Activated CD8-positive, alpha-beta memory T cell treated with anti-CD3 and anti-CD28 coated beads for 1 hour (primary cell): ENCODE measurements at places on chromosomes 6 and 20.

DNA sequence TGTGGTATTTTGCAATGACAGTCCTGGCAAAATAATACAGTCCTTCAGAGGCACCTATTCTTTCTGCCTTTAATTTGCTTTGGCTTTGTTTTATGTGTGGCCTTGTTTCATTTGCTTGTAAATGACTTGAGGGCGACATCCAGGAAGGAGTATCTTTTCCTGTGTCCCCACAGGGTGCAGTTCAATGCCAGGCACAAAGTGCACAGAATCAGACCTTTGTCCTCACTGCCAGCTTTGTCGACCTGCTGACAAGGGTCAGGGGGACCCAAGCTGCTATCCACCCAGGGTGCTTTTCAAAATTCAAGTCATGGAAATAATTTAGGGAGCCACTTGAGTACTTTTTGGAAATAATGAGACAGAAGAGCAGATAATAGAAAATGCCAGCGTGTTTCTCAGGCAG, 37.0 kb upstream of the CDKN1A start:
- no peak for DNase-seq

- DNase-seq = no peak
Observed at GRCh38 chr20:689947-690346, 14.3 kb upstream of the SCRT2 start.

DNA sequence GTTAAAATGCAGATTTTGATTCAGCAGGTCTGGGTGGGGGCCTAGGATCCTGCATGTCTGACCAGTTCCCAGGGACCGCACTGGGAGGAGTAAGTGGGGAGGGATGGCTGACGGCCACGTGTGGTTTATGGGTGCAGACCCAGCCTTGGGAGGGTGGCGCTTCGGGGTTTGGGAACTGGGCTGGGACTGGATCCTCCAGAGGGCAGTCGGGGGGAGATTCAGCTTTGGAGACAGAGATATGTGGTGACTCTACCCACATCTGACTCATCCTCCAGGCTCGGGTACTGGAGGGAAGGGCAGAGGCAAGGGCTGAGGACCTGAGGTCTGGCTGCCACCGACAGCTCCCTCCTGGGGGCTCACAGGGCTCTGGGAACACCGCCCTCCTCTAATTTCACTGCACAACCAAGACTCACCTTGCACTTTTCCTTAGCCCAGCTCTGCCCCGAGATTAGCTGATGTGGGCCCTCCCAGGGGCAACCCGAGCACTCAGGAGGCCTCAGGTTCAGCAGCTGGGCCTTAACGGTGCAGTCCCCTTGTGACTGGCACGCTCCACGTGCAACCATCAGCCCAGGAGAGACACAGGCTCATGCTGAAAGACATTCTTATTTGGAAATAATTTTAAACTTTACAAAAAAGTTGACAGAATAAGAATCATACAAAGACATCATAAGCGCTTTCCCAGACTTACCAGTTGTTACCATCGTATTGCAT, 172.8 kb upstream of the PMEPA1 start:
- no peak for DNase-seq

DNA sequence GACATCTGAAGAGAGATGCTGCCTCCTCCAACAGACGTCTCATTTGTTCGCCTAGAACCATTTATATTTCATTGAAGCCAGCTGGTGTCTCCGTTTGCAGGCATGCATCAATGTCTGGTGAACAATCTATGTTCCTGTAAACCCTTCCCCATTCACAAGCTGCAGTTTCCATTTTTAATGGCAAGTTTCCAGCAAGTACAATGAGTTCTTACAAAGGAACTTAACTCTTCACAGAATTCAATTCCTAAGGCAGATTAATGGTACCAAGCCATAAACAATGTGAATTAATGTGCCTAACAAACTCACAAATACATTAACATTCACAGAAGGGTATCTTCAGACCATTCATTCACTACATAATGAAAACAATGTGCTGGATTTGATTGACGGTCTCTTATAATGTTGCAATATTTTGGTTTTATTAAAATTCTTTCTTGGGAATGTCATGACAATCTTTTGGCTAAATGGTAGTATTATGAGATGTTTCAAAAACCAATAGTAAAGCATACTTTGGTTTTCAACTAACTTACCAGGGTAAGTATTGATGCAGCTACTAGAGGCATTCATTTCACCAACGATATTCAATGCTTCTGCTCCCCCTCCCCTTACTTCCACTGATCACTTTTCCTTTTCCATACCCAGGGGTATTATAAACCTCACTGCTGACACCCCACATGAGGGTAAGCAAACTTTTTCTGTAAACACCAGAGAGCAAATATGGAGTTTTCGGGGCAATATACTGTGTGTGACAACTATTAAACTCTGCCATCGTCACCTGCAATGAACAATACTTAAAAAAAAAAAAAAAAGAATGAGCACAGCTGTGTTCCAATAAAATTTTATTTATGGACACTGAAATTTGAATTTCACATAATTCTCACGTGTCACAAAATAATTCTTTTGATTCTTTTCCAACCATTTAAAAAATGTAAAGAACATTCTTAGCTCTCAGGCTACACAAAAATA, 4.2 kb downstream of the AKIRIN2 start:
- DNase-seq = no peak

- no peak for DNase-seq
Observed at GRCh38 chr20:641516-641875, 11.5 kb downstream of the SRXN1 start.

- peak; percentile 57 for DNase-seq
Observed at GRCh38 chr20:32674362-32674789, 635 bp upstream of the C20orf203 start.

- DNase-seq = no peak
Observed at GRCh38 chr6:155325700-155326516, 11.6 kb upstream of the TFB1M start.

GRCh38 chr6:10518557-10519407, 2.4 kb upstream of the GCNT2 start:
- DNase-seq = no peak

DNA sequence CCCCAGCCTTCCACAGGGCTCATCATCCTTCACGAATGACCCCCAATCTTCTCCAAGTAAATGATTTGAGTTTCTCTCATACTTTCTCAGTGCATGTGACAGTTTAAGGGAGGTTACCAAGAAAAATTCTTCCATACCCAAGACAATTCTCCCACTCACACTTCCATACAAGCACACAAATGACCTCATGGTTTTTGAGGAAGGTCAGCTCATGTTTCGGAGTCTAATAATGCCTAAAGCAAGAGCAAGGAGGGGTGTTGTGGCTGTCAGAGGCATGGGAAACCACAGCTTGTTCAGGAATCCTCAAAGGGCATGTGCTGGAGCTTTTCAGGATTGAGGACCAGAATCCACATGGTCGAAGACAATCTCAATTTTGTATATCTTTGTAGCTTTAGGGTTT, 279.0 kb downstream of the MAFB start:
- no peak for DNase-seq

DNA sequence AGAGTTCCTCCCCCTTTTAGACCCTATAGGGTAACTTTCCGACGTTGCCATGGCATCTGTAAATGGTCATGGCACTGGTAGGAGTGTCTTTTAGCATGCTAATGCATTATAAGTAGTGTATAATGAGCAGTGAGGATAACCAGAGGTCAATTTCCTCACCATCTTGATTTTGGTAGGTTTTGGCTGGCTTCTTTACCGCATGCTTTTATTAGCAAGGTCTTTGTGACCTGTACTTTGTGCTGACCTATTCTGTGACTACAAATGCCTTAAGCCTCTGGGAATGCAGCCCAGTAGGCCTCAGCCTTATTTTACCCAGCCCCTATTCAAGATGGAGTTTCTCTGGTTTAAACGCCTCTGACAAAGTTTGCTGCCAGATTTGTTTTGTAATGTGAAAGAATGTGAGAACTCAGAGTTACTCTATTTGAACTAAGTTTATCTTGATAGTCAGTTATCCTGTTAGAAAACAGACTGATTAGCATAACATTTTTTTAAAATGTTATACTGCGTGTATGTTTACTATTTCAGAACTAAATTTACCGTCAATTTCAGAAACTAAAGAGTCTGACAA, 111.3 kb upstream of the PRSS16 start:
- DNase-seq = no peak

DNA sequence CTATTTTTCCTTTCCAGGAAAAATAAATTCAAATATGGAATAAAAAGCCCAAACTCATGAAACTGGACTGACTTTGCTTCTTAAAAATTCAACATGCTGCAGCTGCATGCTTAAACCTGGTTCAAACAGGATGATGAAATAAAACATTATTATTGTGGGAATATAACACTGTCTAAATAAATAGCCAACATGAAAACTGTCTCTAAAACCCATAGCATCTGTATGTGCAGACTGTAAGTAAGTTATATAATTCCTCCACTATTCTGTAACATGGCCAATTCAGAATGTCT, 30.4 kb upstream of the AHI1 start:
- DNase-seq = no peak

- DNase-seq = no peak
Observed at GRCh38 chr6:134379076-134379475, 61.2 kb upstream of the SGK1 start.

GRCh38 chr6:151213352-151213751, 26.4 kb upstream of the AKAP12 start:
- no peak for DNase-seq

- DNase-seq = no peak
Observed at GRCh38 chr6:159254186-159254585, 85.0 kb downstream of the FNDC1 start.
